ENCODE measurements at places on chromosomes 3 and 15.

GRCh38 chr3:177452831-177453450 lies 255.7 kb upstream of the TBL1XR1 start:
- no peak for DNase-seq

DNA sequence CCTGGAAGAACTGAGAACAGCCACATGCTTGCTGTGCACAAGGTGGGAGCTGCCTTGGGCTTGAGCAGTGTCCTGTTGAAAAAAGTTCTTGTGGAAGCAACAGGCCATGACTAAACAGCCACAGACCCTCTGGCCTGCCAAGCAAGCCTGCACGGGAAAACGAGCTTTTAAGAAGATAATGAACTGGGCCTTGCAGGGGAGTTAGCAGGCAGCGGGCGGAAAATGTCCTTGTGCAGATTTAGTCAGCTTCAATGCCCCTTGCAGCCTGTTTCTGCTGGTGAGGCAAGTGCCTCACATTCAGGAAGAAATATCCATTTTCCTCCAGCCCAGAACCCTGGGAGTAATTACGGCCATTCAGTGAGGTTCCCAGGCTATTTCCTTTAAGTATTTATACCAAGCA lies 126.2 kb upstream of the KLHL25 start:
- no peak for DNase-seq

DNA sequence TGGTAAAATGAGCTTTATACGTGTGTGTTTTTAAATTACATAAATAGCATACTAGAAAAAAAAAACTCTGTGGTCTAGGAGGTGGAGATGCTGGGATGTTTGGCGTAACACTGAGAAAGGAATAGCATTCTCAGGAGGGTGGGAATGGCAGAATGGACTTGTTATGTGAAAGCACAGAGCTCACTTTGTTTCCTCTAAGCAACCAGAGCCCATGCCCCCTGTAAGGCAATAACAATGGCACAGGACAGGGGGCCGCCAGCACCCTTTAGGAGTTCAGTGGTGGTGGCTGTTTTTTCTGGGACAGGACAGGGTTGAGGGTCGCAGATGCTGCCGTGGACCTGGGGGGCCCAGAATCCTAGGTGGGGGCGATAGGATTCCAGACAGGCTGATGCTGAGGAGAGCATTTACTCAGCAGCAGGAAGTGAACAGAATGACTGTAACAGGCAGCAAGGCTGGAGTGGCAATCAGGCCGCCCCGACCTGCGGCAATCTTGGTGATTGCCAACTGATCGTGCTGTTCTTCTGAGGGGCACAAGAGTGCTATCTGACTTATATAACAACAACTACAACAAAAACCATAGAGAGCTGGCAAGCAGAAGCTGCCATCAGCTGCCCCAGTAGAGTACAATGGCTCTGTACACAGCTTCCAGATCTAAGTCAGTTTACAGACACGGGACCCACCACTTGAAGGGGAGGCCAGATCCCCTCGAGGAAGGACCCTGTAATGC lies 160.4 kb downstream of the UACA start:
- DNase-seq, result no peak

DNA sequence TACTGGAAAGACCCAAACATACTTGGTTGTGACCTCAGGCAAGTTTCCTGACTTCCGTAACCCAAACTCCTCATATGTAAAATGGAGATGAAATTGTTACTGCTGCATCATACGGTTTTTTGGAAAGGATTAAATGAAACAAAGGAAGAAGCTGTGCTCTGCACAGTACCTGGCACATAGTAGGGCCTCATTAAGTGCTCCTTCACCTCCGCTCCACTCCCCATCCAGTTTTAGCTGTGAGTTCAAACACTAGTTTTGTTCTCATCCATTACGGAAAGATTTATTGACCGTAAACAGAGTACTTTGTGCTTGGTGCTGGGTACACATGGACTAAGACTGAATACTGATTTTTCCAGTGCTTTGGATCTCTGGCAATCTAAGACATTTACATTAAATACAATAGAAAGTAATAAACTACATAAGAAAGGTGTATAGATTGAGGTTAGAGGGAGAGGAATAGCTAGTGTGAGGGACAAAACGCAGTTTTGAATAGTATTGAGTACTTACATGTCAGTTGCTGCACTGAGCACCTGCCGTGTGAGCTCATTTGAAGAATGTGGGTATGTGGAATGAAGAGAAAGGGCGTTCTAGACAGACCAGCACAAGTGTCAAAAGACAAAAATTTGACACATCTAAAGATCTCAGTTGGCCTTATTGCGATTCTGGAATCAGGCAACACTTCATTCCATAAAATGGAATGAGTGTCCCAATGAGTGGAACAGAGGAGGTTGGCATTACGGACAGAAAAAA lies 594 bp upstream of the ICE2 start:
- DNase-seq, result no peak

GRCh38 chr3:55701997-55702396 lies 214.9 kb upstream of the WNT5A start:
- no peak for DNase-seq

- DNase-seq, result no peak
Observed at GRCh38 chr3:52373676-52374075, 57.6 kb downstream of the DNAH1 start.

DNA sequence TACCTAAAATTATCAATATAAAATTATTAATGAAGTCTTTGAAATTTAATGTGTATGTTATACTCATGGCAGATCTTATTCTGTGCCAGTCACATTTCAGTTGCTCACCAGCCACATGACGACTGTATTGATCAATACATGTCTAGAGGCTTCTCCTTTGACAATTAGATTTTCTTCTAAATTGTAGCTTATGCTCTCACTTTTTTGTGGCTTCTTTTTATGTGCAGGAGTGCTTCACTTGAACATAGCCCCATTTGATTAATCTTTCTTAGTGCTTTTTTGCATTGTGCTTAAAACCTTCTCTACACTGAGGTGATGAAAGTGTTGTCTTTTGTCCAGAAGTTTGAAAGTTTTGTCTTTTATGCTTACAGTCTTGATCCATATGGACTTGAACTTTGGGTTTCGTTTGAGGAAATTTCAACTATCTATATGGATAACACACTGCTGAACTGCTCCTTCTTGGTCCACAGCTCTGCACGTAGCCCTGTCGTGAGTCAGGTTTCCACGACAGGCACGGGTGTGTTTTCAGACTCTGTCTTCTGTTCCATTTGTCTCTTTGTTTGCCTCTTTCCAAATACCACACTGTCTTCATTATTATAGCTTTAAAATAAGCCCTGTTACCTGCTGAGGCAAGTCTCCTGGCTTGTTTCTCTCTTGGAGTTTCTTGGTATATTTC lies 393.9 kb upstream of the CFAP20DC start:
- no peak for DNase-seq

- no peak for DNase-seq
Observed at GRCh38 chr3:14379843-14380242, 22.6 kb upstream of the SLC6A6 start.

- no peak for DNase-seq
Observed at GRCh38 chr3:50630877-50631276, 13.9 kb downstream of the MAPKAPK3 start.

DNA sequence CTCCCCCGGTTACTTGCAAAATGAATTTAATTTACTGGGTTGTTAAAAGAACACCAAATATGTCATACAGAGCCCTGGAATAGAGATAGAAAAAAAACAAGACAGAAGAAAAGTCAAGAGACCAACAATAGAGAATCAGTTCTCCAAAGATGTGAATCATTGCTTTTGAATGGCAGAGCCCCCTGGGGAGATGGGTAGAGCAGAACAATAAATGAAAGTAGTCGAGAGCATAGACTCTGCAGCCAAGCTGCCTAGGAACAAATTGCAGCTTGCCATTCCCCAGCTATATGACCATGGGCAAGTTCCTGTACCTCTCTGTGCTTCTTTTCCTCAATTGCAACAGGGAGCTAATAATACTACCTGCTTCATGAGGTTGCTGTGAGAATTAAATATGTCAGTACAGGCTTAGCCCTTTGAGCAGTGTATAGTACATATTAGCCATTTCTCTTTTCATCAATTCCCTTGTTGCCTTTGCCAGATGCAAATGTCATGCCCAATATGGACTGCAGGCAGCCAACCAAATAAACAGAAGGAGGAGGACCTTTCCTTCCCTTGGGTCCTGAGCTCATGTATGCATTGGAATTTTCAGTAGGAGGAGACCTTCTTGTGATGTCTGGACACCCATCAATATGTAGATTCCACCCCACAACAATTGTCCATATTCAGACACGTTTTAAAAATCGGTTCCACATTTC lies 25.0 kb upstream of the BFSP2 start:
- no peak for DNase-seq

DNA sequence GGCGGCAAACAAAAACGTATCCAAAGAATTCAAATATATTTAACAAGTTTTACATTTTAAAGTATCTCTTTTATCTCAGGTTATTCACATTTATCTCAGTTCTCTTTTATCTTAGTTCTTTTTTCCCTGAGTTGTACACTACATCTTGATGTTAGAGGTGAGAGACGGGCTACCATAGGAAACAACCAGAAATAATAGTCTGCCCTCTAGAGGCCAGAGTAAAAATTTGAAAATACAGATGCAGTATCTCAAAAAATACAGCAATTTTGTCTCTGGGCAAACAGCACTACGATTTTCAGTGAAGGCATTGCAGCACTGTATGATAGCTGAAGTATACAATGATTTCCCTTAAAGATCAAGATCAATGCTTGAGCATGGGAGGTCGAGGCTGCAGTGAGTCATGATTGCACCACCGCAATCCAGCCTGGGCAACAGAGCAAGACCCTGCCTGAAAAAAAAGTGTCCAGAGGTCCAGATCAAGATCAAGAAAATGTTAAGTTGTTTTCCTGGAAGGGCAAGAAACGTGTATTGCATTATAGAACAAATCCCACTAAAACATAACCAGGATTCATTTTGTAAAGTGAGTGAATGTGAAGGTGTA lies 82.6 kb upstream of the ATP11B start:
- DNase-seq, result no peak

DNA sequence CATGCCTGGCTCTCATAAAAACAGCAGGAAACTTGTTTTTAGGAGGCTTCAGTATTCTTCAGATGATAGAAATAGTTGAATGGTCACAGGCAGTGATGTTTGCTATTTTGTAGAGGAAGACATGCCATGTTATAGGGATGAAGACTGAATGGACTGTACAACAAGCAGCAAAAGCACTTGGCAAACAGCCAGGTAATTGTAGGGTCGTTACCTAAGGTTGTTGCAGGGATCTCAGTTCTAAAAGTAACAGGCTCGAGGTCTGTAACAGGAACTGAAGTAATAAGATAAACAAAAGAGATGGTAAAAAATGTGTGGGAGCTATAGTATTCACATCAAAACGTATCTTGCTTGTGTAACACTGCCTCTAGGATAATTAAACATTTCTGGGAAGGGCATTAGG lies 116.3 kb downstream of the TFG start:
- DNase-seq, result no peak

GRCh38 chr3:51802106-51802703 lies 23.2 kb upstream of the IQCF6 start:
- DNase-seq, result no peak

DNA sequence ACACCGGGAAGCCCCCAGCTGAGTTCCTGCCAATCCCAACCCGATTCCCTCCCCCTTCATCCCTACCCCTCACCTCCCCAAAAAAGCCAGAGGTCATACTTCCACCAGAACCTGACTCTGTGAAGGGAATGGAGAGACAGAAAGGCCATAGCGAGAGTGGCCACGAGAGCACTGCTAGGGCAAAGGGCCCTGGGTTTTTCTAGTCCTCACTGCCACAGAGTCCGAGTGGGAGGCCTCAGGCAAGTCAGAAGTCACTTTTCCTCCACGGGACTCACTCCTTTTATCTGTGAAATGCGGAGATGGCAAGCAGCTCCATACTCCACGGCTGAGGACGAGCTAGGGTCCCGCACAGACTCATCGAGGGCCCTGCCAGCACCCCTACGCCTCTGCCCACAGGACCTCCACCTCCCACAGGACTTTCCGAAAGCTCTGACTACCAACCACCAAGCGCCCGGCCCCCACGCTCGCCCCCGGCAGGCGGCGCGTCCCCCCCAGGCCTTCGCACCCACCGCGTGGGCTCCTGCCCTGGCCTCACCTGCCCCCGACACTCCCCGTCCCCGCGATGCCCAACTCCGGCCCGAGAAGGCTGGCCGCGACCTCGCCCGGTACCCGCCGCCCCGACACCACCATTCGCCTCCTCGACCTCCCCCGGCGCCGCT lies 792 bp downstream of the ATP13A3 start:
- DNase-seq, result peak; percentile 71

- no peak for DNase-seq
Observed at GRCh38 chr3:132659000-132659364, 627 bp downstream of the ACAD11 start.

GRCh38 chr3:157467200-157467599 lies 30.6 kb downstream of the PTX3 start:
- no peak for DNase-seq

GRCh38 chr15:32909431-32909830 lies 191.6 kb downstream of the GREM1 start:
- DNase-seq, result no peak

DNA sequence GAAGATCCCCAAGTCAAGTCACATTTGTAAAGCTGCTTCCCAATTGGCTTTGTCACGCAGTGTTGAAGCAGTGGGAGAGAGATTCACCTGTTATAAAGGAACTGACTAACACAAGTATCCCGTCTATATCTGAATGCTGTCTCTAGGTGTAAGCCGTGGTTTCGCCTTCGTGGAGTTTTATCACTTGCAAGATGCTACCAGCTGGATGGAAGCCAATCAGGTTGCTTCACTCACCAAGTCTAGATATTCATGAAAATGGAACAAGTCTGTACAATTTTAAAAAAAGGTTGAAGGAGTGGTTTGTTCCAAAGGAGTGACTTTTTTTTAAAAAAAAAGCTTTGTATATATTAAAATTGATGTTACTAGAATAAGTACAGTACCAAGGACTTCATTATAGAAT lies 11.7 kb downstream of the RBM5 start:
- DNase-seq, result no peak

GRCh38 chr3:197444793-197445379 lies 110.9 kb downstream of the BDH1 start:
- no peak for DNase-seq

DNA sequence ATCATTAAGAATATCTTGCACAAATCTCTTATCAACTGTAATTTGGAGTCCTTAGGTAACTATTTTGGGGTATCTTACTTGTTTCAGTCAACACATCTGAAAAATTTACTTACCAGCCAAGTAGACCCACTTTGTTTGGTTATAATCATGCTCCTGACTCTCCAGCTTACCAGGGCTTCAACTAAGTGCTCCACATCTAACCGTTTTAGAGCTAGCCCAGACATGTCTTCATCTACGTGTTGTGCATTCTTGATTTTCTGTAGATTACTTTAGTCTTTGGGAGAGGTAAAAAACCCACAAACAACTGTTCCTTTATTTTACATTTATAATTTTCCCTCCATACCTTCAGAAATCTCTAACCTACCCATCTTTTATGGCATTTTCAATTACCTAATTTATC lies 17.2 kb downstream of the EAF2 start:
- DNase-seq, result no peak
